ENCODE measurements at places on chromosomes 6 and 20. TPM values are rescaled to one million over a fixed set of nuclear protein-coding genes. Genes with fewer than 3 reads are reported as not detected.

DNA sequence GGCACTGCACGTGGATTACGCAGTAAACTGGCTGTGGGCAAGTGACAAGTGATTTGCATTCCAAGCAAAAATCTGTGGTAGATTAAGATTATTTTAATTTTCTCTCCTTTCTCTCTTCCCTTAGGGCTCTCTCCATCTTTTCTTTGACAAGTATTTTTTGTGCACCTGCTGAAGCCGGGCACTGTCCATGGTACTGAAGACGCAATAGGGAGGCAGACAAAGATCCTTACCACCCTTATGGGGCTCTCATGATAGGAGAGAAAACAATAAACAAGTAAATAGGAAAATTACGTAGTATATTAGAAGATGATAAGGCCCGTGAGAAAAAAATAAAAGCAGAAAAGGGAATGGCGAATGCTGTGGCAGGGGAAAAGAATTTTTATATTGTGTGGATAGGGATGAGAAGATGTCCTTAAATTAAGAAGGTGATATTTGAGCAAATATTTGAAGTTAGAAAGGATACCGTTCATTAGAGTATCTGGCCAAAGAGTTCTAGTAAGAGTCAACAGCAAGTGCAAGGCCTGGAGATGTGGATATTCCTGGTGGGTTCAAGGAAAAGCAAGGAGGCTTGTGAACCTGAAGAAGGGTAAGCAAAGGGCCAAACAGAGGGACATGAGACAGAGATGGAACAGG lies 146.0 kb downstream of the LAMP5 start:
- DNase-seq, result no peak

GRCh38 chr6:19669206-19669605 lies 168.0 kb upstream of the ID4 start:
- no peak for DNase-seq

DNA sequence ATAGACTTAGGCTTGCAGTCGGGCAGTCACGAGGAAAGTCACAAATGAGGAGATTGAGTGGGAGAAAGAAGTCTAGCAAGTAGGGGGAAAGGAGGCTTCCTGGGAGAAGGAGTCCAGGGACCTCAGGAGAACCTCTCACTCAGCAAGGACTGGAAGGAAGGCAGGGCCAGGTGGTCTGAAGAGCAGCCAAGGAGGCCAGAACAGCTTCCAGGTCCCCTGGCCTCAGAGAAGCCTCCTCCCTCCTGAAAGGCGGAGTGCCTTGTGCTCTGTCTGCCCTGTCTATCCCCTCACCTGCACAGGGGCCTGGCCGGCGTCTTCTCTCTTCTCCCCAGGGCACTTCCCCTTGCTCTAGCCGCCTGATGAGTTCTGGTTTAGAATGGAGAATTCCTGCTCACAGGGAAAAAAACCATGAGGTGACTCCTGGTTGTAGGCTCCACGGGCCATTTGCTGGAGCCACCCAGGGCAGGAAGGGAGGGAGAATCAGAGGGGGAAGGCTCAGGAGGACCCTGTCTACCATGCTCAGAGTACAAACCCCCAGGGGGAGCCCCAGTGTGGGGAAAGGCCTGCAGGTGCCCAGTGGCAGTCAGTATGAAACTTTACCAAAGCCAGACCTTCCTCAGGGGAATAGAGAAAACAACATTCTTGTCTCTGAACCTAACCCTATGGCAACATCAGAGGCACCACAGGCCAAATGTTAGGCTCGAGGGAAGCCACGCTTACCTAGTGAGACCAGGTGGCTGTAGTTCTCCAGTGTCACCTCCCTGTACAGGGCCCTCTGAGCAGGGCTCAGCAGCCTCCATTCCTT lies 11.2 kb downstream of the ZNF337 start:
- DNase-seq, result no peak

- DNase-seq, result no peak
Observed at GRCh38 chr6:33915134-33915533, 111.3 kb upstream of the MLN start.

GRCh38 chr20:25987073-25987927 lies 290.6 kb upstream of the ZNF337 start:
- peak; percentile 38 for DNase-seq

DNA sequence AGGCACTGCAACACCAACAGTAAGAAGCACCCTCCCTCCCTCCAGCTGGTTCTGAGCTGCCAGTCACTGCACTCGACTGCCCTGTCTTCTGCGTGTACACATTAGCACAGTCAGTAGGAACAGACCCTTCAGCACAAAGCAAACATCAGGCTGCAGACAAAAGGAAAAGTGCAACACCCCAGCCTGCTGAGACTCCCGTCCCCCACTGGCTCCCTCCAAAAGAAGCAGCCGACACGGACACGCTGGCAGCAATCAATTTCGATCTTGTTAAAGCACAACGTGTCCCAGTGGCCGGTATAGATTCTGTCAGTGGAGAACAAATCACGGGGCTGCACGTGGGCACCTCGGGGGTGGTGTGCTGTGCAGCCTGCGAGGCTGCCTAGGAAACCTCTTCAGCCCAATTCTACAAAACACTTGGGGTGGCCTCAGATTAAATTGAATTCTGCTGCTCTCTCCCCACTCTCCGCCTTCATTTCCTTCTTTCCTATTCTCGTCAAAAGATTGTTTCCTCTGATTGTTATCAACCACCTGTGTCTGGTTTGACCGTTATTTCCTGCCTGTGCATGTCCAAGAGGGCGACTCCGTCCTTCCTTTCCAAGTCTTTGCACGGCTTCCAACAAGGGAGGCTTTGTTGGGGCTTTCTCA lies 38.7 kb downstream of the TRAF3IP2 start:
- no peak for DNase-seq

DNA sequence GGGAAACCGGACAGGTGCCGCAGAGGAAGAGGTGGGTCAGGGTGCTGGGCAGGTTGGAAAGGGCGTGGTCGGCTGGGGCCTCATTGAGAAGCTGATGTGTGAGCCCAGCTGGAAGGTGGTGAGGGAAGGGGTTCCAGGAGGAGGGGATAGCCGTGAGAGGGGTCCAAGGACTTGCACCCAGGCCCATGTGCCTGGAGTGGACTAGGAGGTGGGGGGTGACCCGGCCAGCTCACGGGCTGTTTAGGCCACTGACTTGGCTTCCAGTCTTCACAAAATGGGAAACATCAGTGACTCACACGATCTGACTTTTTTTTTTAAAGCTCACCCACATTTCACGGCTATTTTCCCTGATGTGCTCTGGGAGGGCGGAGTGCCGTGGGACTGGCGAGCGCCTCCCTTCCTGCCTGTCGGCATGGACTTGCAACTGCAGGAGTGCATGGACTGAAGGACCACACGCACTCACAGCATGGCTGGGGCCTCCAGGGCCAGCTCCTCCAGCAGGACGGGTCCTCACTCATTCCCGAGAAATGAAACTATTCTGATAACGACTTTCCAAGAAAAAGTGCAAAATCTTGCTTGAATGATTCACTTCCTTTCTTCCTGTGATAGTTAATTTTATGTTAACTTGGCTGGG lies 13.5 kb upstream of the PDE10A start:
- DNase-seq, result no peak

- DNase-seq, result no peak
Observed at GRCh38 chr6:34656378-34657036, 40.1 kb downstream of the ILRUN start.

GRCh38 chr6:169097381-169097959 lies 156.2 kb downstream of the THBS2 start:
- DNase-seq, result no peak

GRCh38 chr6:52331793-52332457 lies 30.0 kb upstream of the PAQR8 start:
- no peak for DNase-seq

- no peak for DNase-seq
Observed at GRCh38 chr6:137861550-137862337, 5.3 kb upstream of the TNFAIP3 start.

DNA sequence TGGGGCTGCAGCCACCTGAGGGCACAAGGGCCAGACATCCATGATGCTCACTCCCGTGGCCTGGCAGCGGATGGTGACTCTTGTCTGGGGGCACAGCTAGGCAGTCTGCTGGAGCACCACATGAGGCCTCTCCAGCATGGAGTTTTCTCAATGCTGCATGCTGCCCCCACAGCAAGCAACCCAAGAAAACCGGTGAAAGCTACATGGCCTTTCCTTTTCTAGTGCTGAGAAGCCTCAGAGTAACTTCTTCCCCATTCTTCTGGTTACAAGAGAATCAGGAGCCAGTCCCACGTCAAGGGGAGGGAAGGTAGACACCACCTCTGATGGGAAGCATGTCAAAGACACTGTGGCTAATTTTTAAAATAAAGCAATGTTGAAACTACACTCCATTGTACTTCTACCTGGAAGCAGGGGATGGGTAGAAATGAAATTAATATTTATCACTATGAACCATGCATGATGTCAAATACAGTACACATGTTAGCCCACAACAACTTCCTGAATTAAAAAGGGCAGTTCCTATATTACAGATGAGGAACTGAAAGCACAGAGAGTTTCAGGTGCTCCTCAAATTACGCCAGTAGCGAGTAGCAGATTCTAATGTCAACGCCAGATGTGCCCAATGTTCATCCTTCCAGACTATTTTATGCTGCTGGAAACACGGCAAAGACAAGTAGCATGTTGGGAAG lies 101.5 kb downstream of the LAMP5 start:
- no peak for DNase-seq

- DNase-seq, result no peak
Observed at GRCh38 chr6:157240059-157240959, 83.0 kb downstream of the TMEM242 start.

GRCh38 chr20:38871560-38871953 lies 54.7 kb upstream of the FAM83D start:
- no peak for DNase-seq

GRCh38 chr6:15338476-15338875 lies 92.6 kb downstream of the JARID2 start:
- DNase-seq, result no peak

GRCh38 chr6:150705392-150705791 lies 105.7 kb downstream of the PLEKHG1 start:
- no peak for DNase-seq

DNA sequence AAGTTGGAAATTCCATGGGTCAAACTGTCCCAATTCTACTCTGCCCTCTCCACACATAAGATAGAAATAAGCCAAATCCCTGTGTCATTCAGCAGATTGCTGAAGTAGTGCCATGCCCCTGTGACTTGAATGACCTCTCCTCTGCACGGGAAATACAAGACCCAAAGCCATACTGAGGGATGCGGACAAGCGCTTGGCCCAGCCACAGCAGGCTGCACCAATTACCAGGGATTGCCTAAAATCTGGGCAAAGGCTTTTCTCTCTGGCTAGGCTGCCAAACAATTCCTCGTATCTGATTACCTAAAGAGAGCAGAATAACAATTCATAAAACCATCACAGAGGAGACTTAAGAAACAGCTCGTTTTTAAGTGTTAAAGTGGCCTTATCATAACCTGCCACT lies 421.8 kb upstream of the JARID2 start:
- no peak for DNase-seq

GRCh38 chr6:45132658-45133294 lies 195.4 kb upstream of the RUNX2 start:
- DNase-seq, result no peak

DNA sequence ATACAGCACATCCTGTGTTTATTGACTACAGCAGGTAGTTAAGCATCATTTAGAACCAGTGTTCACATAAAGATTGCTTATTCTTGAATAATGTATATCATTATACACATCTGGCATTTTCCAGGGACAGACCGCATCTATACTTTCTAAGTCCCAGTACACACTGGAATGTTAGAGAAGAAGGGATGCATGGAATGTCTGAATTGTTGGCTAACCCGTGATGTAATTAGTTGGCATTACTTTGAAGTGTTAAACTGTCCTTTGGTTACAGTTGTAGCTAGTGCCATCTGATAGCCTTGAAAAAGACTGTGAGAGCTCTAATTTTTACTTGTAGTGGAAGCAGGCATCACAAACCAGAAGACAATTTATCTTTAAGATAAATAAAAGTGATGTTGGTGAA lies 29.8 kb upstream of the MCHR2 start:
- DNase-seq, result no peak

MAP3K5 gene
- total RNA-seq, result 0.66 TPM

GNAS-AS1 gene
- total RNA-seq, result 11.7 TPM

CRYBG1 gene
- 0.15 TPM for total RNA-seq

LY6G6D gene
- total RNA-seq, result not detected

CDH4 gene
- total RNA-seq, result 1.2 TPM

STMN3 gene
- total RNA-seq, result 459 TPM

OGFRL1 gene
- 21.4 TPM for total RNA-seq
